ENCODE measurements at places on chromosomes 16 and 17.

- no peaks in the 10 kb centered on the region for H3K27me3 ChIP-seq
- peaks cover 62% of the 10 kb centered on the region for H3K4me1 ChIP-seq
- H3K36me3 ChIP-seq = no peaks in the 10 kb centered on the region
- peak overlapping the region; percentile 50 for H3K4me3 ChIP-seq
- H3K27ac ChIP-seq = no peak overlapping the region
These were observed 1.3 kb downstream of the SPN start for GRCh38 chr16:29664091-29664921.

- H3K36me3 ChIP-seq = no peaks in the 10 kb centered on the region
- peaks cover 6% of the 10 kb centered on the region for H3K4me1 ChIP-seq
- no peak overlapping the region for H3K4me3 ChIP-seq
- H3K27ac ChIP-seq = no peak overlapping the region
These were observed 30.0 kb upstream of the USP36 start for GRCh38 chr17:78870621-78871020.

- no peak for DNase-seq
- H3K27me3 ChIP-seq = 0 out of 2 replicates have a peak, but pooled peaks cover 1% of the 10 kb centered on the region
- H3K27ac ChIP-seq = no peak overlapping the region
- no peaks in the 10 kb centered on the region for H3K36me3 ChIP-seq
- no peak overlapping the region for H3K4me3 ChIP-seq
- H3K4me1 ChIP-seq = no peaks in the 10 kb centered on the region
These were observed 14.7 kb downstream of the KCTD19 start for GRCh38 chr16:67311607-67312488.

DNA sequence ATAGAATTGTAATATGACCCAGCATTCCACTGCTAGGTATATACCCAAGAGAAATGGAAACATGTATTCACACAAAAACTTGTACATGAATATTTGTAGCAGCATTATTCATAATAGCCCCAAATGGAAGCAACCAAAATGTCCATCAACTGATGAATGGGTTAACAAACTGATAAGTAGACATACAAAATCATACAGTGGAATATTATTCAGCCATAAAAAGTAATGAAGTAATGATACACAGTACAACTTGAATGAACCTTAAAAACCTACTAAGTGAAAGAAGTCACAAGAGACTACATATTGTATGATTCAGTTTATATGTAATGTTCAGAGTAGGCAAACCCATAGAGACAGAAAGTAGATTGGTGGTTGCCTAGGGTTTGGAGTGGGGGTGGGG, 40.5 kb upstream of the GOSR1 start:
- no peaks in the 10 kb centered on the region for H3K36me3 ChIP-seq
- DNase-seq = no peak
- H3K27ac ChIP-seq = no peak overlapping the region
- no peaks in the 10 kb centered on the region for H3K27me3 ChIP-seq
- H3K4me1 ChIP-seq = no peaks in the 10 kb centered on the region

DNA sequence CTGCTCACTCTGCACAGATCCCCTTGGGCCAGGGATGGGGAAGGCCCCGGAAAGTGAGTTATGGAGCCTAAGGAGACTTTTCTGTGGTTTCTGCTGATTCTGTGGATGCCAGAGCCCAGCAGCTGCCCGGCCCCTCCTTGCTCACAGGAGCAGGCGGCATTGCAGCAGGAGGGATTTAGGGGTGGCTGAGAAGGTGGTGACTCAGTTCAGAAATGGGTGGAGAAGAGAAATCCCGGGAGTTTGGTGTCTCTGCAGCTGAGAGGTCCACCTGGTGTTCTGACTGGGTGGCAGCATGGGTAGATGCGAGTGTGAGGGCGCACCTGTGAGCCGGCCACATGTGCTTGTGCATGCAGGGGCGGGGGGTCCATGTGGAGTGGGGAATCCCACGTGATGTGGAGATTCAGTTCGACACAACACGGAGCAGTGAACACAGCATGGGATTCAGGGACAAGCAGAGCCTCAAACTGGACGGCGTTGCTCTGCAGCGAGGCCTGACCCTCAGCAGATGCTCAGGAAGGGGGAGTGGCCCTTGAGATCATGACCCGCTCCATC, 16.0 kb upstream of the SPPL2C start:
- no peaks in the 10 kb centered on the region for H3K36me3 ChIP-seq
- no peaks in the 10 kb centered on the region for H3K27me3 ChIP-seq
- no peak for DNase-seq
- no peak overlapping the region for H3K27ac ChIP-seq
- H3K4me1 ChIP-seq = no peaks in the 10 kb centered on the region

DNA sequence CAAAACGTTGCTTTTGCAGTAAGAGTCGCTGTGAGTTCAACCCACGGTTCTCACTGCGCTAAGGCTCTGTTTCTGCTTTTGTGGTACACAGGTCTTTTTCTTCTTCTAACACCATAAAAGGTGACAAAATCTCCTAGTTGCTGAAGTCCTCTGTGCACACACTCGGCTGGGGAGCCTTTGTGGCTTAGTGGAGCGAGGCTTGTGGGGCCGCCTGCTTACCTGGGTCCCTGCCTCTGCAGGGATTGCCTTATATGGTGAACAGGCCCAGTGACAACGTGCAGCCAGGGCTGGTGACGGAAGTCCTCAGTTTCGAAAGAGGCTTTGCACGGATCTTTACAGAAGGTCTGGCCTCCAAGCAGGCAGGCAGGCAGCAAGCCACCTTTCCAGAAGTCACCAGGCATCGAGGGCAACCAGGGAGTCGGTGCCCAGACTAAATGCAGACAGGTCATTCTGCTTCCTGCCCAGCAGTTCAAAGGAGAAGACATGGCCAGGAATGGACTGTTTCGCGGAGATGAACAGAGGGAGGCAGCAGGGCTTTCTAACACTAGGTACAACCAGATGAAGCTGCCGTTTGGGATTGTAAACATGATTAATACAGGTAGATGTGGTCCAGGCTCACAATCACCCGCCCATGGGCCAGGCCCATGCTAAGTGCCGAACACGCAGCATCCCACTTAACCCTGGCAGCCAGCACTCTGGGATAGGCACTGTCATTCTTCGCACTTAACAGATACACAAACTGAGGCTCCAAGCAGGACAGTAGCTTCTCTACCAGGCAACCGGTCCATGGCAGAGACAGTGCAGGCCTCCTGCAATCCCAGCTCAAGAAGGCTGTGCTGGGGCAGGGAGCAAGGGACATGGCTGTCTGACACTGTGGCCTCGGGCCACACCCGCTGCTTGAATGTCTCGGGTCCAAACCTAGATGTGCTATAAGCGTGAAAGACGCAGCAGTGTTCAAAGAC, 10.7 kb upstream of the MEAK7 start:
- no peaks in the 10 kb centered on the region for H3K36me3 ChIP-seq
- H3K27ac ChIP-seq = peak overlapping the region; percentile 39
- peak overlapping the region; percentile 18 for H3K4me3 ChIP-seq
- peaks cover 25% of the 10 kb centered on the region for H3K4me1 ChIP-seq
- no peaks in the 10 kb centered on the region for H3K27me3 ChIP-seq
- DNase-seq = peak; percentile 86

DNA sequence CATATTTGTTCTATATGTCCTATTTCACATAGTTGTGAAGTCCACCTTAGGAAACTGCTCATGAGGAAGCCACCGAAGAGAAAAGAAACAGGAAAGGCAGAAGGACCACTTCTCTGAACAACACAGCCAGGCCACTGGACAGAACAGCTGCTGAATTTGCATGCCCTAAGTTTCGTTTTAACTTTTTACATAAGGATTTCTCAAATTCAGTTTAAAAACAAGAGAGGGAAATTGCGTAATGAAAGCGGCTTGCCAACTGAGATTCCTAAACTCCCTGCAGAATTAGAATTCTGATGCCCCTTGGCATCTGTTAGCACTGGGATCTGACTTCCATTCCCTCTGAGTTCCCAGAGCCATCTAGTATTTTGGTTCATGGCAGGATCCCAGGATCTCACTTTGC, 5.0 kb upstream of the CCL8 start:
- DNase-seq = no peak
- H3K4me3 ChIP-seq = no peak overlapping the region
- H3K4me1 ChIP-seq = no peaks in the 10 kb centered on the region
- no peaks in the 10 kb centered on the region for H3K36me3 ChIP-seq
- H3K27ac ChIP-seq = no peak overlapping the region
- H3K27me3 ChIP-seq = no peaks in the 10 kb centered on the region

- H3K4me1 ChIP-seq = no peaks in the 10 kb centered on the region
- H3K4me3 ChIP-seq = no peak overlapping the region
- DNase-seq = no peak
- H3K27me3 ChIP-seq = no peaks in the 10 kb centered on the region
These were observed 74.2 kb downstream of the CRISPLD2 start for GRCh38 chr16:84893849-84894599.

DNA sequence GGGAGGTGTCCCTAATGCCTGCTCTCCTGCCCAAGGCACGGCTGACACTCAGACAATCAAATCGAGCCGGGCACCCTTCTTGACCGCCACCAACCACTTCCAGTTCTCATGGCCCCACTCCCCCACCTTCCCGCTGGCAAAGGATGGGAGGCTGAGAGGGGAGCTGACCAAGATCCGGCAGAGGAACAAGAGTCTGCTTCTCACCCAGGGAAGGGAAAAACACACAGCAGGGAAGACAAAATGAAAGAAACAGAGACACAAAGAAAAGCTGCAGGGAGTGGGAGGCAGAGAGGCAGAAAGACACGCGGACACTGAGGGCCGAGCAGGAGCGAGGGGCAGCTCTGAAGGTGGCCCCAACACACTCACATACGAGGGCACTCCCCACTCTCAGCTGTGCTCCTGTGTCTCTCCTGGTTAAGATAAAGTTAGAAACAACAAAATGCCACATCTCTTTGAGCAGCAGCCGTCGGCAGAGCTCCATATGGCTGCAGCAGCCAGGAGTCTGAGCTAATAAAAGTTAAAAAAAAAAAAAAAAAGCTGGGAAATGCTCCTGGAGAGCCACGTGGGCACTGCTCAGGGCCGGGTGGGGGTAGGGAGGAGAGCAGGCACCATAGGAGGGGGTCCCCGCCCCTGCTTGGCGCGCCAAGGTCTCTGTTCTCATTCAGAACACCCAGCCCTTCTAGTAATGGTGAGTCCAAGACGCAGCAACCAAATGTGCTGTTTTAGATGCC, 7.4 kb downstream of the LRRC75A start:
- H3K27ac ChIP-seq = no peak overlapping the region
- no peaks in the 10 kb centered on the region for H3K36me3 ChIP-seq
- peaks cover 22% of the 10 kb centered on the region for H3K4me1 ChIP-seq
- H3K27me3 ChIP-seq = no peaks in the 10 kb centered on the region

DNA sequence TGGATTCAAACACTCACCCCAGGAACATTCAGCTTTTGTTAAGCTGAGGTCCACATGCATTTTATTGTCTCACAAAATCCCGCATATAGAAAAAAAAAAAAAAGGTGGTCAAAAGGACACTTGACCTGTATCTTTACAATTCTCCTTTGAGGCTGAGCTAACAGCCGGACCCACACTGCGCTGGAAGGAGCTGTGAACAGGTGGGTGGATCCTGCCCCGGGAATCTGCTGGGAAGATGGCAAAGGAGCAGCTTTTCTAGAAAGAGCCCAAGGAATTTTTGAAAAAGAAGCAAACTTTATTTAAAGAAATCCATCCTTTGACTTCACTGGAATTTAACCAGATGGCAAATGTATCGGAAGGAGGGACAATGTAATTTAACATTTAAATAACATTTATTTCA, 108.1 kb downstream of the ADCY9 start:
- no peak overlapping the region for H3K27ac ChIP-seq
- H3K4me1 ChIP-seq = no peaks in the 10 kb centered on the region
- no peaks in the 10 kb centered on the region for H3K36me3 ChIP-seq
- no peak overlapping the region for H3K4me3 ChIP-seq
- H3K27me3 ChIP-seq = no peaks in the 10 kb centered on the region

DNA sequence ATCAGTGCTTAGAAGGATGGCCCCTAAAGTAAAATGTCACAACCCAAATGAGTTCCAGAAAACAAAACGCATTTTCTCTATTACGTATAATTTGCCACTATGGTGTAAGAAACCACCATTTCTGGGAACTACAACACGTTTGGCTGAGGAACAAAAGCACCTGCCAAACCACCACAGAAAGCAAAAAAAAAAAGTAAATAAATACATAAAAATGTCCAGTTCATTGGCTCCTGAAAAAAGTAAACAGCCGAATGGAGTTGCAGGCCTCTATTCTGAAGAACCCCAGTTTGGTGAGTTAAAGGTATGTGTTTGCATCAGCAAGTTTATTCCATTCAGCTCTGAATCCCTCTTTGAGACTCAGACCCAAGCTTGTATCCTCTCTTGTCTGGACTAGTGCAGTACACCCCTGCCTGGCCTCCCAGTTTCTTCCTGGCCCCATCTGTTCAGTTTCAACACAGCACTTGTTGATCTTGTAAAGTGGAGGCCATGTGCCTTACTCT, 36.9 kb downstream of the ERN1 start:
- H3K27ac ChIP-seq = no peak overlapping the region
- H3K4me1 ChIP-seq = no peaks in the 10 kb centered on the region
- DNase-seq = no peak
- no peak overlapping the region for H3K4me3 ChIP-seq
- no peaks in the 10 kb centered on the region for H3K27me3 ChIP-seq

GRCh38 chr16:9657641-9658040, 524.6 kb downstream of the GRIN2A start:
- DNase-seq = no peak
- H3K4me3 ChIP-seq = no peak overlapping the region
- no peak overlapping the region for H3K27ac ChIP-seq
- H3K27me3 ChIP-seq = no peaks in the 10 kb centered on the region

- no peaks in the 10 kb centered on the region for H3K36me3 ChIP-seq
- no peaks in the 10 kb centered on the region for H3K4me1 ChIP-seq
- no peak overlapping the region for H3K4me3 ChIP-seq
- H3K27ac ChIP-seq = no peak overlapping the region
- no peaks in the 10 kb centered on the region for H3K27me3 ChIP-seq
These were observed 24.3 kb downstream of the GOSR2 start for GRCh38 chr17:46947216-46947615.

- no peak overlapping the region for H3K27ac ChIP-seq
- no peaks in the 10 kb centered on the region for H3K27me3 ChIP-seq
- no peak overlapping the region for H3K4me3 ChIP-seq
- no peaks in the 10 kb centered on the region for H3K36me3 ChIP-seq
- DNase-seq = no peak
- H3K4me1 ChIP-seq = no peaks in the 10 kb centered on the region
These were observed 43.2 kb upstream of the MRPS23 start for GRCh38 chr17:57892820-57893595.

- DNase-seq = no peak
- no peaks in the 10 kb centered on the region for H3K36me3 ChIP-seq
- H3K27ac ChIP-seq = no peak overlapping the region
These were observed 14.1 kb downstream of the TMC5 start for GRCh38 chr16:19431636-19432340.

- DNase-seq = no peak
- H3K27ac ChIP-seq = no peak overlapping the region
- no peaks in the 10 kb centered on the region for H3K4me1 ChIP-seq
- H3K36me3 ChIP-seq = no peaks in the 10 kb centered on the region
- H3K27me3 ChIP-seq = no peaks in the 10 kb centered on the region
- H3K4me3 ChIP-seq = no peak overlapping the region
These were observed 25.6 kb downstream of the ABCC3 start for GRCh38 chr17:50660042-50660886.

DNA sequence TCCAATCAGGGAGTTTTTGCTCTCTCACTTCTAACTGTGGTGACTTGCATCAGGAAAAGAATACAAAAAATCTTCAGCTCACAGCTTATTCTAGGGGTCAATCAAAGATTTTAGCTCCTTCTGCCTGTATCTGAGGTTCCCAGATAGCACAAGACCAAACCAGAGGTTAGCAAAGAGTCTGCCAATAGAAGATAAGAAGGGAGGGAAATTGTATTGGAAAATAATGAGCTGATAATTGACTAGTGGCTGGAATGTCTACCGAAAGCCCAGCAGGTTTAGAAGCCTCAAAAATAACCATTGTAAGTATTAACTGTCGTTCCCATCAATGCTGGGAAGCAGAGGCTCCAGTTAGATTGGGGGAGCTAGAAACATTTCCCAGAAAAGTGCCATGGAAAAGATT, 26.3 kb downstream of the HS3ST3A1 start:
- no peaks in the 10 kb centered on the region for H3K27me3 ChIP-seq
- H3K36me3 ChIP-seq = no peaks in the 10 kb centered on the region
- no peak for DNase-seq
- H3K4me3 ChIP-seq = no peak overlapping the region
